Lung microvascular endothelial cell (primary cell): ENCODE measurements at places on chromosomes 12 and 14.

GRCh38 chr12:111556676-111557075, 42.4 kb downstream of the ATXN2 start:
- no peak for DNase-seq

GRCh38 chr12:78018939-78019338, 188.2 kb downstream of the NAV3 start:
- DNase-seq = no peak

DNA sequence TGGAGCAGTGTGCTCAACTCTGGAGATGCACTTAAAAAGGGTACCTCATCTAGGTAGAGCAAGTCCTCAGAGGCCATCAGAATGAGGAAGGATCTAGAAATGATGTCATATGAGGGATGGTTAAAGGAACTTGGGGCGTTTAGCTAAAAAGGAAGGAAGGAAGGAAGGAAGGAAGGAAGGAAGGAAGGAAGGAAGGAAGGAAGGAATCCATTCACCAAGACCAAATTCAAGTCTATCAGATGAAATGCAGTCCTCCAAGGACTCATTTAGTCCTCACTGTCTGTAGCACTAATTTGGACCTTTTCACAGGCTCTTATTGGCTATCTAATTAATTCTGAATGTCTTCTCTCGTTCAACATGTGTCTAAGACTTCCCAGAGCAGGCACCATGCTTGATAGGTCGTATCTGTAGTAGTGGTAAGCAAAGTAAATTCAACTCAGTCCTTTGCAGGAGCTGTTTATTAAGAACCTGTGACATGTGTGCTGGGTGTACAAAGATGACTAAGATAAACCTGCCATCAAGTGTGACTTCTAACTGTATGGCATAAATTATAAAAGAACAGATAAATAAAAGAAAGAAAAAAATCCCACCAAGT, 63.5 kb downstream of the LLPH start:
- no peak for DNase-seq

DNA sequence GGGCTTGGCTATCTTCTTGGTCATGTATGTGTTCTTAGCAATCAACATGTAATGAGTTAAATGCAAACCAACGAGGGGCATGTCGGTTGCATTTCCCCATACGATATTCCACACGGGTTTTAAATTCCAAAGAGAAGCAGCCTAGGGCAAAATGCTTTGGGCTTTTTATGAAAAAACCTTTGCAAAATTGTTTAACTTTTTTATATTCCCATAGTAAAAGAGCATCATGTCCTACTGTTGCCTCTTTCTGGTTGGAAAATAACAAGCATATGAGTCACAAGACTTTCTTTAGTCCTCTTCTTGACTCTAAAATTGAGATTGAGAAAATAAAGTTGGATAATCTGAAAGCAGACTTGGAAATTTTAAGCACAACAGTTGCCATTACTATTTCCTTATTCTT, 3.8 kb upstream of the DIO2 start:
- no peak for DNase-seq

DNA sequence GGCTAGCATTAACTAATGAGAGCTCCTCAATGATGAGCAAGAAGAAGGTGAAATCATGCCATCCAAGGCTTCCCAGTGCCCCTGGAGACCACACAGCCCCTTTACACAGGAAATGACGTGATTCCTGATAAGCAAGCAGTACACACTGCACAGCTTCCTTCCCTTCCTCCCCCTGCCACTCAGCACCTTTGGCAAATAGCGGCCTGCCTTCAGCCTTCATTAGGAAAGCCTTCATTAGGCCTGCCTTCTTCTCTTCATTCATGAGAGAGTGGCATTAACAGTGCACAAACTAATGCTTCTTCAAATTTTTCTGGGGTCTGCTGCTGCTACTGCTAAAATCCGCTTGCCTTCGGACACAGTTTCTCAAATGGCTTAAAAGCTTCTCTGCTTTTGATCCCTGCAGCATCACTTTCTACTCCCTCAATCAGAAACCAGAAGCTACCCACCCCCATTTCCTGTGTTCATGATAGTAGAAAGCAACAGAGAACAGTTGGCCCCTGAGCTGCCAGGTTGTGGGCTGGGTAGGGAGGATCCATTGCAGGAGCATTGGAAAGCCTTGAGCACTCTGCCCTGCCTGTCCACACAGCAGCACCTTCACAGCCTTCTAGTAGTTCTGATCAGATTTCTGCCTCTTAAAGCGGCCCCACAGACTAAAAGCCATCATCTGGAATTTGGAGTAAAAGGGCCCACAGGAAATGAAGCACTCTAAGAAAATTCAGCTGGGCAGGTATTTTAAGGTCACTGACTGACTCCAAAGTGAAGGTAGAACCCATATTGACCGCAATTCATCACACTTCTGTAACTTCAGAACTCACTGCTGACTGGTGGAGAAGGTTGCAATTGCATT, 103.8 kb upstream of the ETV6 start:
- DNase-seq = peak; percentile 35

DNA sequence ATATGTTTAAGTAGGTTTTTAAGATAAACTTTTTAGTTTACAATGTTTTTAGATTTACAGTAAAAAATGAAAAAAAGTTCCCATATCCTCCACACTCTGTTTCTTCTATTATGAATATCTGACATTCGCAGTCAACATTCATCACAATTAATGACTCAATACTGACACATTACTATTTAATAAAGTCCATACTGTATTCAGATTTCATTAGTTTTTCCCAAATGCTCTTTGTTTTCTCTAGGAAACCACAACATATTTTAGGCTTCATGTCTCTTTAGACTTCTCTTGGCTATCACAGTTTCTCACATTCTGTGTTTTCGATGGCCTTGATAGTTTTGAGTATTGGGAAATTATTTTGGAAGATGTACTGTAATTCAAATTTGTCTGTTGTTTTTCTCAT, 399.8 kb downstream of the SLC6A15 start:
- DNase-seq = no peak

- peak; percentile 71 for DNase-seq
These were observed 3.7 kb downstream of the NFKBIA start for GRCh38 chr14:35400648-35401421.

GRCh38 chr12:122895704-122896636, at the start of gene VPS37B:
Gene VPS37B, minus strand, starts transcription at chr12:122896124. Its CDS starts 62 bp downstream, at chr12:122896062.
- peak; percentile 93 for DNase-seq

GRCh38 chr12:127024791-127025190, 1242.2 kb upstream of the TMEM132C start:
- no peak for DNase-seq

DNA sequence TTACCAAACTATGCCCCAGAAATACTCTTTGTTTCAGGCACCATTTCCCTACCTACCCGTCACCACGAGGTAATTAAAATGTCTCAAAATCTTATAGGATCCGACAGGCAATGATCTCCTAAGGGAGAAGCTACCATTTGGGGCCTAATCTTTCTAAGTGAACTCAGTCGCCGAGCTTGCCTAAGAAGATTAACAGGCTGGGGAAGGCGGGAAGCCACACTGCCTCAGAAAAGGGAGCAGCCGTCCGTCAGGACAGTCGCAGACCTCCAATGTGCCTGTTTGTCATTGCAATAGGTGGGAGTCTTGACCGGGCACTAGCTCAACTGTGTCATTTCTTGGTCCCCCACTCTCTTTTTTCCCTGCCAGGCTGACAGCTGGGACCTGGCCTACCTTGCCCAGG, 4.6 kb downstream of the TTC7B start:
- DNase-seq = no peak

- DNase-seq = peak; percentile 94
These were observed at the start of gene LEMD3 for GRCh38 chr12:65169320-65170208. Gene LEMD3, plus strand, starts transcription at chr12:65169583. Its CDS starts 14 bp downstream, at chr12:65169597.

- DNase-seq = no peak
These were observed 33.5 kb downstream of the NIN start for GRCh38 chr14:50797250-50798047.

GRCh38 chr14:54312166-54312801, 84.5 kb upstream of the CDKN3 start:
- DNase-seq = peak; percentile 85

DNA sequence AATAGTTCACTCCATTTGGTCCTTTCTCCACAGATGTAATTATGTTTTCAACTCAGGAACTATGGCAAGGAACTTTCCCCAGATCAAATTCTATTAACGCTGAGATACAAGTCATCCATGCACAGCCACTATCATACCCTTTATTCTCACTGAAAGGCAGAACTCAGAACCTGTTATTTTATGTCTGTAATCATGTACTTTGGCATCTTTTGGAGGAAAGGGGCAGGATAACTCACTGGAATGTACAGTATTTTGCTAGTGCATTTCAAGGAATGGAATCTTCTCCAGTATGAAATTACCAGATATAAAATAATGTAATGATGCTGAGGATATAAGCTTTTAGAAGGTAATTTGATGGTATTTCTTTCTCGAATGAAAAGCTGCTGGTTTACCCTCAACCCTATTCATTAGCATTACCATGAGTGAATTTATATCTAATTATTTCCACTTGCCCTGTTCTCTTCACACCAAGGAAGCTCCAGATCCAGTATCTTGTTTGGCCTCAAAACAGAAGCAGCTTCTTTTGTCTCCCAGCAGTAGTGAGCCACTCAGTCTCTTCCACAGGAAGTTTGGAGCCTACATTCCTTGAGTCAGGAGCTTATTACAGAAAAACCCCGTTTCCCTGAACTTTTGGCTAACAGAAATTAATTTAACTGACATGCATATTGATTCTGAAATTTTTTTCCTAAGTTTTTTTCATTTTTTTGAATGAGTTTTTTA, 10.0 kb upstream of the AMHR2 start:
- no peak for DNase-seq

DNA sequence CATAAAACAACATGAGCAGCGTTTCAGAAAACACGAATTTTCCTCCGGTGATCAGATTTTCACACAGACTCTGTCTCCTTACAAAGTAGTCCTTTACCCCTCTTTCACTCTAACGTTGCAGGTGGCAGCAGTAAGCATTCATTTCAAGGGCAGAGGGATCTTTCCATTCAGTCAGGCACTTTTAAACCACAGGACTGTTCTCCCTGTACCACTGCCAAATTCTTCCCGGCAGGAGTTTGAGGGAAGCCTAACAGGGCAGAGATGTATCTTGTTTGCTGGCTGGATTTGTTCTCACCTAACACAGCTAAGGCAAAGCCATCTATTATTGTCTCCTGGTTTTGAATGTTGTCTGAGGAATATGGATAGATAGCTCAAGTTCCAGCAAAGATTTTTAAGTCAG, 1187.3 kb upstream of the SEL1L start:
- no peak for DNase-seq

GRCh38 chr12:6295094-6295811, 15.2 kb upstream of the PLEKHG6 start:
- peak; percentile 91 for DNase-seq

DNA sequence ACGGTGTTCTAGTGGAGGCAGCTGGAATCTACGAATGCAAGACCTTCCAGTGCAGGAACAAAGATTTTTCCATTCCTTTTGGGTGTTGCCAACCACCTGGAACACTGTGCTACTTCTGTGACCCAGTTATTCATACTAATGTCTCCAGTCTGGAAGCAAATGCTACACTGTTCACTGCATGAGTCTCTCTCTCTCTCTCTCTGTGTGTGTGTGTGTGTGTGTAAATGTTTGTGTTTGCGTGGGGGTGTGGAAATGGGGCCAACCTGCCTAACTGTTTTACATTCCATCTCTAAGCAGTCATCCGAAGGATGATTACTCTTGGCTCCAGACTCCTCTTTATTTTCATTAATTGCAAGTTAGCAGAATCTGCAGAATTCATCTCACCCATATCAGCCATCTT, 29.9 kb upstream of the YBX3 start:
- DNase-seq = no peak

DNA sequence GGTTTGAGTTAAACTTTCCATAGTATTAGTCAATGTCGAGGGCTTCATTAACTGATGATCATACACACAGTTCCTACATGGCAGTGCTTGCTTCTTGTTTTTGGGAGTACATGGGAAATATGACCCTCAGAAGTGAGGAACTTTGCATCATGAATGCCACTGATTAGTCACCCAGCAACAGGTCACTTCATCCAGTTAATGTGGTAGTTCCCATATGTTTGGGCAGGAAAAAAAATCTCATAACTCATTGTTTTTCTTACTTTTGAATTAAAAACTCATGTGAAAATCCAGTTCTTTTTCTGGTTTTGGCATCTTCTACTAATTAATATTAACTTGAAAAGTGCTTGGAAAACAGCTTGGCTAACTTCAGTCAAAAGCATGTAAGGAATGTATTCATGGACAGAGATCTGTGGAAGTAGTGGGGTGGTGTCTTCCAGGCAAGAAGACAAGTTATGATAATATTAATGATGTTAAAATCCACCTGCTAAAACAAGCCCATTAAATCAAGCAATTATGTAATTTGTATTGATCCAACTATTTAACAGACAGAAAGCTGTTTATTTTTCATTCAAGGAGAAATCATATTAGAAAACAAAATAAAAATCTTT, 309.1 kb upstream of the NAV3 start:
- no peak for DNase-seq

GRCh38 chr14:94471045-94471444, 5.0 kb downstream of the SERPINA9 start:
- DNase-seq = no peak

DNA sequence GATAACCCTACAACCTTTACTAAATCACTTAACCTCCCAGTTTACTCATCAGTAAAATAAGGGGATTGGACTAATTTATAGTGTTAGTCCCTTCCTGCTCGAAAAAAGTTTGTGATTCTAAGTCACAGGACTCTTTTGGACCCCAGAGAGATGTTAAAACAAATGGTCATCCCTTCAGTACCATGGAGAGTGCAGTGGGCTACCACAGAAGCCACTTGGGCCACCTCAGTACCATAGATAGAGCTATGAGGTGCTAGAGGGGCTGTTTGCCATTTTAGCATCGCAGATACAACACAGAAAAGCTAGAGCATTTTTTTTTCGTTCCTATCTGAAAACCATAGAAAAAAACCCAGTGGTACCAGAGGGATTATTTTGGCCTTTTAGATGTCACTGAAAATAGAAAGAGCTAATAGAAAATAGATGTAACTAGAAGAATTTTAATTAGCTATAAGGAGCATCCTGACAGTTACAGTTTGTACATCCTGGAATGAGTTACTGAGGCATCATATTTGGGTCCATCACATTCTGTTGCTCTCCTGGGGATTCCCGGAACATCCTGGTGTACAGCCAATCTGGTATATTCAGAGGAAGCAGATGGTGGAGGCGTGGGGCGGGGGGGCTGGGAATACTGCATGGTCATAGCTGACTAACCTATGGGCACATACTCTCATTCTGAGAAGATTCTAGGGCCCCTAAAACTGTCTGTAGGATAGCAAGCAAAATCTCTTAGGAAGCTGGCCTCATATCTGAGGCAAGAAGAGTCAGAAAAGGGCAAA, 2.8 kb downstream of the ZNF219 start:
- DNase-seq = peak; percentile 41

DNA sequence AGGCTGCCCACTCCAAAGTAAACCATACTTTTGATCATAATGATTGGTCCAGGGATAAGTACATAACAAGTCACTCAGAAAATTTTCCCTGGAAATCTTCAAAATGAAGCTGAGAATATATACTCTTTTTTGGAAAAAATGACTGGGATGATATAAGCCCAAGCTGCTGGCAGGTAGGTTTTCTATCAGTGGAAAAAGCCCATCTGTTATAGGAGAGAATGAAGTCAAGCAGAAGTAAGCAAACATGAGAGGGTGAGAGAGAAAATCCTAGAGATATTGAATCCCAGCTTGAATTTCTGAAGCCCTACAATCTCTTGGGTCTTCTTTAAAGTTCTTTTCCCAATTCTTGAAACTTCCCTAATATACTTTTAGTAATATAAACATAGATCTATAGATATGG, 37.3 kb upstream of the ZDHHC17 start:
- DNase-seq = no peak

- DNase-seq = no peak
These were observed 174.6 kb downstream of the STXBP6 start for GRCh38 chr14:24875203-24875838.
